Stimulated activated CD8-positive, alpha-beta memory T cell treated with anti-CD3 and anti-CD28 coated beads, Interleukin-15, amount 100 ng/mL, for 4 hours (primary cell): ENCODE measurements at places on chromosomes 7 and 10.

DNA sequence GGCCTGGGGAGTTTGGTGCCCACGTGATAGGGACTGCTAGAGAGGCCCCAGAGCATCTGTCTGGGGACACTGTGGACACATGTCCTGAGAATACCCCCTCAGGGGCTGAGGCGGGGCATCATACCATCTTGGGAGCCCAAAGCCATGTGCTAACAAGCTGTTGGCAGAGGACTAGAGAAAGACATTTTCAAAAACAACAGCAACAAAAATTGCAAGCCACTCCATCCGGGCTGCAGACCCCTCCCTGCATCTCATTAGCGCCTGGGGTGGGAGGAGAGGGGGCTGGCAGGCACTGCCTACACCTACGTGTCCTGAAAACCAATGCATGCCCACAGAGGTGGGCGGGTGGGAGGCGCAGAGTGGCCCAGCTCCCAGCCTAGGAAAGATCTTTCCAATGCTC, 507.4 kb upstream of the PODXL start:
- DNase-seq: no peak

- no peak for DNase-seq
Observed at GRCh38 chr7:7565746-7566650, 686 bp upstream of the MIOS start.

- DNase-seq: no peak
Observed at GRCh38 chr7:149570784-149571183, 73.2 kb upstream of the ZNF746 start.

GRCh38 chr7:131047651-131048304, 279.9 kb upstream of the MKLN1 start:
- DNase-seq: no peak

DNA sequence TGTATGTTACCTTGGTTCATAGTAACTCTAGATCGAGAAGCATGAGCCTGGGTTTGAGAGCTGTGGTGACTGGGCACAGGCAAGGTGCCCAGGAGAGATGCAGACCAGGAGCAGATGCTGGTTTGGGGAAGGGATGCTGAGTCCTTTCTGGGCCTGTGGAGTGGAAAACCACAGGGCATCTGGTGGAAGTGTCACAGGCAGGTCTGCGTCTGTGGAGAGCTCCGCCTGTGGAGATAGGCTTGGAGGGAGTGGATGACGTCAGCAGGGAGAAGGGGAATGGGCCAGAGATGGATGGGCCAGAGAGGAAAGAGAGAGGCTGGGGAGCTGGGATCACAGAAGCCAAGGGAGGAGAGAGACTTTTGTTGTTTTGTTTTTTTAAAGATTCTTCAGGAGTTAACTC, 14.8 kb downstream of the CYP26A1 start:
- no peak for DNase-seq

DNA sequence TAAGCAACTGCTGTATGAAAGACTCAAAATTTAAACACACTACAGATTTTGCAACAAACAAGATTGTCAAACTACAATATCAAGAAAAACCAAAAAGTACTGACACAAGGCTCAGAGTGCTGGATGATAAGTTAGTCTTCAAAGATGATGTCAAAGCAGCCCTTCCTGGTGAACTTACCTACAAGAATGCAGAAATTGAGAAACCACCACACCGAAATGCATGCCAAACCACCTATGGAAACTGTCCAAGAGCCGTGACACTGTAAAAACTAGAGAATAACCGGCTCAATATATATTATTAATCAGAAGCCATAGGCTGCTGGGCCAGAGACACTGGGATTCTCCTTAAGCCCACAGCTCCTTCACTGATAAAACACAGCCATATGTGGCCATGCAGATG, 25.3 kb downstream of the DENND11 start:
- no peak for DNase-seq

DNA sequence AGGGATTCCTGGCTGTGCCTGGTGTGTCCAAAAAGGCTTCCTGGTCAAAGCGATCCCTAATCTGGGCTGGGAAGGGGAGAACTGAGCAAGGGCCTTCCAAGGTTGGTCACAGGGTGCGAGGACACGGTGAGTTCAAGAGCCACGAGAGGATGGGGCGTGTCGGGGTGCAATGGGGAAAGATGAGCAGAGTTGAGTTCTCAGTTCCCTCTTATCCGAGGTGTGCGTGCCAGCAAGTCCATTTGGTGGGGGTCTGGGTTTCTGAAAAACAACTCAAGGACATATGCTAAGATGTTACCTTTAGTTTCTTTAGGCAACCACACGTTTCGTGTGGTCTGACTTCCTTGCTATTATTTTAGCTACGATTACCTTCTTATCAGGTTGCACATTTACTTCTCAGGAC, 1.3 kb downstream of the ZNF775 start:
- DNase-seq: no peak

DNA sequence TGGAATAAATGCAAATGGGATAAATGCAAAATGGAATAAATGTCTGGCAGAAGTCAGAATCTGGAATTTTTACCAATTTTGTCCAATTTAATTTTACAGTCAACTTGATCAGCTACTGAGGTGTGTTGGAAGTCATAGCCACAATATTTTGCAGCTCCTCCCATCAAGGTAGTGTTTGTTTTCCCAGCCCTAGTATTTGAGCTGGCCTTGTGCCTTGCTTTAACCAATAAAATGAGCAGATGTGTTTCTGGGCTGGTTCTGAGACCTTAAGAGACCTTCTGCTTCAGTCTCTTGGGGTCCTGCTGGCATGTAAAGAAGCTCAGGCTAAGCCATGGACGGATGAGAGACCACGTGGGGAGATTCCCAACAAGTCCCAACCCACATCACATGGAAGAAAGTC, 42.7 kb upstream of the RSBN1L start:
- DNase-seq: no peak

- no peak for DNase-seq
Observed at GRCh38 chr7:43577485-43577951, 5.4 kb upstream of the STK17A start.

DNA sequence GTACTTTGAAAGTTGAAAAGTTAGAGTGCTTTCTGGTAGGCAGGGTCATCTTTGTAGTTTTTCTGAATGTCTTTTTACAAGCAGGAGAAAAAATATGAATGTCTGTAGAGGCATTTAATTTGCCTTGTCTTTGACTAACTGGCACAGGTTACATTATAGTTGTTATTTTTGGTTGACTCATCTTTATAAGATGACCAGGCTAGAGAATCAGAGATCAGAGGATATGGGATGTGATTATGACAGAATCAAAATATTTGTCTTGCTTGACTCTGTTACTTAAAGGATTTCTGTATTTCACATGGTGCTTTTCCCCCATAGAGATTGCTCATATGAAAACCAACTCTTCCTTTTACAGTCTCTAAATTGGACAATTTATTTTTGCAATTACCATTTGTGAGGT, 2.4 kb downstream of the ZMYND11 start:
- no peak for DNase-seq

DNA sequence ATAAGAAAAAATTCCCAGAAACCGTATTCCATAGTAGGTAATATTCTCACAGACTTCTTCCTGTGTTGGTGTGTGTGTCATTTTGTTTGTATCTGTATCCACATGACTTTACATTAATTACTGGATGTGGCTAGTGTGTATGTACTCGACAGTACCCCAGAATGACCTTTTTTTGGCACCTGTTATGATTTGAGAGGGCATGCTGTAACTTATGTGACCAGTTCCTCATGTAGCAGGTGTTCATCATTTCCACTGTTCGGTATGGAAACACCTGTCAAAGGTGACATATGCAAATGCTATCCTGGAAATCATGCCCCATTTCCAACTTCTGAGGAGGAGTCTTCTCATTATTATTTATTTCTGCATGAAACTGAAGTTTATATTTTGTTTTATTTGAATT, 89.3 kb downstream of the ZMYND11 start:
- no peak for DNase-seq

DNA sequence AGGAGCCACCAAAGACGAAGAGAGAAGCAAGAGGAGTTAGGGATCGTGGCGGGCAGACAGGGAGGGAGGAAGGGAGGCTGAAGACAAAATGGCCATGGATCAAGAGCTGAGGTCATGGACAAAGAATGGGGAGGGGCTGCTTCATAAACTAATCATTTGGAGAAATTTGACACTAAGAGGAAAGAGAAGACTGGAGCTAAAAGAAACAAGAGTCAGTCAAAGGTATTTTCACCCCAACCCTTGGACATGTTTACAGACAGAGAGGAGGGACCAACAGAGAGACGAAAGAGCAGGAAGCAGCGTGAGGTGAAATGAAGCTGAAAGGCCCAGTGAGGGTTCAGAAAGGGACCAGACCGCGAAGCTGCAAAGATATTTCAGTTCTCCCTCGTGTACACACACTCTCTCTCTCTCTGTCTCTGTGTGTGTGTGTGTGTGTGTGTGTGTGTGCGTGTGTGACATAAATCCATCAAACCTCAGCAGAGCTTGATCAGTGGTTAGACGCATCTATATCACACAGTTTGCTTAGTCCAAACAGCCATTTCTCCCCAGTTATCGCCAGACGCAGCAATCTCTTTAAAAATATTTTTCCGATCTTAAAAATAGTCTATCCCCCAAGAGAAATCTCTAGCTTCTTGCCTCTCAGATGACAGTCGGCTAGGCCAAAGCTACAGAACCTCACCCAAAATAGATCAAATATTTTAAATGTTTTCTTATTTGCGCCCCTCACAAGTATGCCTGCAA, 12.5 kb upstream of the CALD1 start:
- DNase-seq: no peak

DNA sequence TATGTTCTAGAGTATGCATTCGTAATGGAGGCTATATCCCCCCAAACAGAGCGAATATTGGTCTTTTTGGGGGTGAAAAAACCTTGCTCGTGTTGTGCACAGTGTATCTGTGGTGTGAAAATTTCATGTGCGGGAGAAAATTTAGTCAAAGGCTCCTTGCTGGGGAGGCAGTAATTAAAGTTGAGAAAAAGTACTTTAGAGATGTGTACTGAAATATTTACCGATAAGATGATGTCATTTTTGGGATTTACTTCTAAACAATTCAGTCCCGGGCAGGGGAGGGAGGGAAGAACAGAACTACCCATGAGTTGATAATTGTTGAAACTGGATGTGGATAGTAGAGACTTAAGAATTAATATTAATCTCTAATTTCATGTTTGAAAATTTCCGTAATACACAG, 9.3 kb downstream of the RBM17 start:
- DNase-seq: no peak

DNA sequence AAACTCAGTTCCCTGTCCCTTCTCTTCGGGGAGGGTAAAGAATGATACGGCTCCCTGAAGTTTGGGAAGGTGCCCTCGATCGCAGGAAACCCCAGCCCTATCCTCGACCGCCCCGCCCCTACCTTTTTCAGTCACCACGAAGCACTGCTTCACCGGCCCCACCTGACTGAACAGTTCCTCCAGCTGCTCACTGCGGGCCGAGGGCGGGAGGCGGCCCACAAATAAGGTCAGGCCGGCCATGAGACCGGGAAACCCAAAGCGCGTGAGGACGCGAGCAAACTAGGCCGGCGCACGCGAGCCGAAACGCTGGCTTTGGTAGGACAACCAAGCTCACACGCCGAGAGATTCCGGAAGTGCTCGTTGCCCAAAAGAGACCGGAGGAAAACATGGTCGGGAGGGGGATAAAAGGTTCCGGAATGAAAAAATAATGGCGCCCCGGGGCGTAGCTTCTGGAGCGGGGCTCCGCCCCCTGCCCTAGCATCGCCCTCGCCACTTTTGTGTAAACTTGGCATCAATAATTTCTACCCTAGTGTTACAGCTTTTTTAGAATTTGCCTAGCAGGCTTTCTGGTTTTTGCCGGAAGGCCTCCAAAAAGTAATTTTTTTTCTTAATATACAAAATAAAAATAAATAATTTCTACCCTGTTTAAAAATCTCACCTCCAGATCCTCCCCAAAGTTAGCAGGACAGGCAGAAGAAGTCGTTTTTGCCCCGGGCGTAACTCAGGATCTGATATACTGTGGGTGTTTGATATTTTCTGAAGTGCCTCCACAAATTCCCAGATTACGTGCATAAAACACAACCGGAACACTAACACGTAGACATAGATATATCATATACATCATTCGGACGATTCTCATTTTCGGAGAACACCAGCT, at the start of gene RBM28:
TSS of gene RBM28 (minus strand) at position 355 of the 877 bp plus-strand sequence. CDS start at position 240, 115 bp downstream.
- DNase-seq: peak; percentile 63

DNA sequence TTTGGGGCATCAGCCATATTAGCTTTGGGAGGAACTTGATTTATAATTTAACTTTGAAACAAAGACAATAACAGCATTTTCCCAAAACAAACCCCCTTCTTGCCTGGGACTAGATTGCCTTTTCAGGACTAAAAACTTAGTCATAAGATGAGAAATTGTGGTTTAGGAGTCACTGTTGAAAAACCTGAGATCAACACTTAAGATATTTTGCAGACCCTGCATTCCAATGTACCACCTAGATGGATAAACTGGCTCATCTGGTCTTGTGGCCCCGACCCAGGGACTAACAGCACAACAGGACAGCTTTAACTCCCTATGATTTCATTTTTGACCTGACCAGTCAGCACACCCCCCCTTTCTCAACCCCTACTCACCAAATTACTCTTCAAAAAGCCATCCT, 1165.4 kb downstream of the XPNPEP1 start:
- DNase-seq: no peak

DNA sequence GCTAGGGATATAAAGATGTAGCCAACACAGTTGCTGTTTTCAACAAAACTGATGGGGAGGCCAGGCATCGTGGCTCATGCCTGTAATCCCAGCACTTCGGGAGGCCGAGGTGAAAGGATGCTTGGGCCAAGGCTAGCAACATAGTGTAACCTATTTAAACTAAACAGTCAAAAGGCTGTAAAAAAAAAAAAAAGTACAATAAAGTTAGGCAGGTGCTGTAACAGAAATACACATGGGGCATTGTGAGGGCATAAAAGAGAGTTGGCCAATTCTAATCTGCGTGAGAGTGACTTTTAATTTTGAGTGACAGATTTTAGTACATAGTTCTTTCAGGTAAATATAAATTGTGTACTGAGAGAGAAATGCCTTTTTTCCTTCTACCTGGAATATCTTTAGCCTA, 6.2 kb downstream of the XRCC2 start:
- no peak for DNase-seq

- no peak for DNase-seq
Observed at GRCh38 chr7:151068069-151068773, 8.8 kb downstream of the SLC4A2 start.

GRCh38 chr7:79862447-79863210, 272.0 kb upstream of the GNAI1 start:
- DNase-seq: no peak

DNA sequence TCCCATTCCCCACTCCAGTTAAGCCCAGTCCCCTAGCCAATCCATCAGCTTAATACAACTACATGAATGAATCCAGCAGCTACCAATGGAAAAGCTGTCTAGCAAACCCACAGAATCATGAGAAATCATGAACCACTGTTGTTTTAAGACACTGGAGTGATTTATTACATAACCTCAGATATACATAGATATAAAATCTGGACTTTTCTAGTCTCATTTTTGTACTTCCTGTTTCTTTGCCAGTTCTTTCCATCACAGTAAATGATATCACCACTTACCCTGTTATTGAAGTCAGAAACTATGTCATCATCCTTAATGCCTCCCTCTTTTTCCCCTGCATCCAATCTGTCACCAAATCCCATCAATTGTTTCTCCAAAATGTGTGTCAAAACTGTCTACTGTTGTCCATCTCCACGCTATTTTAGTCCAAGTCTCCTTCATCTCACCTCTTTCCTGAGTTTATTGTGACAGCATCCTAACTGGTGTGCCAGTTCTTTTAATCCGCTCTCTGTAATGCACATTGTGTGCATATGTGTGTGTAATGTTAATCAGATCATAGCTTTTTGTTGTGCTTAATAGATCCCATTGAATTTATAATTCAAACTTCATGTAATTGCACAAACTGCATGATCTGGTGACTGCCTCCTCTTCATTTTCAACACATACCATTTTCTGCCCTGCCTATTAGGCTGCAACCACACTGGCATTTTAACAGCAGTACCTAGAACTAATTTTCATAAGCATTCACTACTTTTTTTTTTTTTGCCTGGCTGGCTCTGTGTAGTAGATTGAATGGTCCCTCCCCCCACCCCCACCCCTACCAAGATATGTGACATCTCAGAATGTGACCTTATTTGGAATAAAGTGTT, 56.0 kb downstream of the MKLN1 start:
- no peak for DNase-seq
